G401 (cell line): ENCODE measurements at places on chromosomes 2 and 18.

- no peak for DNase-seq
These were observed 214.2 kb downstream of the CALCRL start for GRCh38 chr2:187233811-187234210.

- DNase-seq = no peak
These were observed 29.7 kb downstream of the IKZF2 start for GRCh38 chr2:213121690-213122089.

- DNase-seq = peak; percentile 55
These were observed 4.1 kb downstream of the HS6ST1 start for GRCh38 chr2:128314348-128315121.

- DNase-seq = no peak
These were observed 48.3 kb downstream of the CDH2 start for GRCh38 chr18:28128659-28128980.

- no peak for DNase-seq
These were observed 185.0 kb downstream of the LTBP1 start for GRCh38 chr2:33131749-33132148.
